ENCODE measurements at places on chromosomes 11 and 22.

- DNase-seq = no peak
Observed at GRCh38 chr22:22740560-22741276, 96.3 kb downstream of the GGTLC2 start.

GRCh38 chr22:35510481-35510934, 30.1 kb upstream of the RASD2 start:
- no peak for DNase-seq

DNA sequence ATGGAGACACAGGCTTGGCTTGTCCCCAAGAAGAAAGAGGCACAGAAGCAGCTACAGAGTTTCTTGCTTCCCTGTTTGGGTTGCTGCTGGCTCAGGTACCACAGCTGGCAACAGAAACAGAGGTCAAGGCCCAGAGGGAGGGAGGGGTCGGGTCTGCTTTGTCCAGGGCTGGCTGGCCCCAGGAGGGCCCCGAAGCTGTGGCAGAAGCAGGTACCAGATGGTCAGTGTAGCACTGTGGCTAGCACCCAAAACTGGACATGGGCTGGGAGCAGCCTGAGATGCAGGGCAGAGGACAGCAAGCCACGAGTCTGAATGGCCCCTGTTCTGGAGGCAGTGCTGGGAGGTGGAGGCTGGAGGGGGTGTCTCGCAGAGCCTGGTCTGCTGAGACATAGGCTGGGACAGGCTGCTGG, 52.3 kb upstream of the CCDC188 start:
- no peak for DNase-seq

DNA sequence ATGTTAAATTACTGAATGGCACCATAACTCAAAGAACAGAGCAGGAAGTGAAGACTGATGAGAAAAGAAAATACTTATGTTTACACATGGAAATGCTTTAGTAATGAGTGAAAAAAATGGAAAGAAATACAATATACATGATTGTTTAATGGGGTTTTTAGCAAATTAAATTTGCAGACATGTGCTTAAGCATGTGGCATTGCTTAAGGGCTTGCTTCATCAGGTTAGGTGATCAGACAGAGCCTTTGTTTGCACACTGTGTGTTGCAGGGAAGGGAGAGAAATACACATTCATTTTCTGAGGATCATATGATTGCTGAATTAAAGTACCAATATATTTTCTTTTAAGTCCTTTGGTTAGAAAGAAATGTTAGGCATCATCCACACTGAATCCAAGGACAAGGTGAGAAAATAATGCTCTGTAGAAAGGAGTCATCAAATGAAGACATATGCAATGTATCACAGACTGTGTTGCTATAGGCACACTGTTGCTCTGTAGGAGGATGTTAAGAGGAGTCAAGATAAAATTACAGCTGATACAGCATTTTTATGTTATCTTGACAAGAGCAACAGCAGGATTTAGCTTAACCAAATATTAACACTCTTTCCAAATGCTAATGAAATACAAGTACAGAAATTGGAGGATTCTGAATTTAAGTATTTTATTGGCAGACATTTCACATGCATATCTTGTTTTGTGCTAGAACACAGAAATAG, 23.4 kb upstream of the ARHGAP20 start:
- no peak for DNase-seq

DNA sequence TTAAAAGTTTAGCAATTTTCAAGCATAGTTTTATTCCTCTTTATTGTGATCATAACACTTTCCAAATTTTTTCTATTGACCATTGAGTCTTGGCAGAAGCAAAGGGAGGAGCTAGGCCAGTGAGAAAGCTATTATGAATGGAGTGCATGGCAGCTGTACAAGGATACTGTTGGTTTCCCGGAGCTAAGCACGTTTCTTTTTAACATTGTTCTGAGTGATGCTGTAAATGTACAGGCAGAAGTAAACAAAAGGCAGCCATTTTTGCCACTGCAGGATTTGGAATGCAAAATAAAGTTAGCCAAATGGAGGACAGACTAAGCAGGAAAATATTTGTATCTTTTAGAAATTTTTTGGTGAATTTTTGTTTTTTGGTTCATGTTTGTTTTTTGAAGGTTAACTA, 16.2 kb downstream of the CBL start:
- no peak for DNase-seq

GRCh38 chr11:70865356-70865755, 387.0 kb downstream of the SHANK2 start:
- DNase-seq = no peak

DNA sequence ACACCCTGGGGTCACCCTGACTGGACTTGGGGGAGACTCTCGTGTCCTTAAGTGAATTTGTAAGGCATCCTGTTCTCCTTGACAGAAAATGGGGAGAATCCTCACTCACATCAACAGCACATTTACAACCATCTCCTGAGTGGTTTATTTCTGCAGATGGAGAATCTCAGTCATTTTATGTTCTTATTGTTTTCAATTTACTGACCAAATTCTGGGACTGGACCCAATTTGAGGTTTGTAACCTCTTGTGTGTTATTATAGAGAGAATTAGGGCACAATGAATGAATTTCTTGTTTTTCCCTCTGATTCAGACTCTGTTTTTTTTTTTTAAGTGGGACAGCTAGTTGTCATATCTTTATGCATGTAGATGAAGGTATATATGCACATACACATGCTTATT, 104.9 kb downstream of the ADAMTS15 start:
- no peak for DNase-seq

- DNase-seq = no peak
Observed at GRCh38 chr11:95398437-95399112, 167.6 kb upstream of the SESN3 start.

- DNase-seq = no peak
Observed at GRCh38 chr11:86374586-86374985, at the start of gene CCDC81. TSS of gene CCDC81 (plus strand) at chr11:86374887. CDS start at chr11:86375164, 277 bp downstream.

DNA sequence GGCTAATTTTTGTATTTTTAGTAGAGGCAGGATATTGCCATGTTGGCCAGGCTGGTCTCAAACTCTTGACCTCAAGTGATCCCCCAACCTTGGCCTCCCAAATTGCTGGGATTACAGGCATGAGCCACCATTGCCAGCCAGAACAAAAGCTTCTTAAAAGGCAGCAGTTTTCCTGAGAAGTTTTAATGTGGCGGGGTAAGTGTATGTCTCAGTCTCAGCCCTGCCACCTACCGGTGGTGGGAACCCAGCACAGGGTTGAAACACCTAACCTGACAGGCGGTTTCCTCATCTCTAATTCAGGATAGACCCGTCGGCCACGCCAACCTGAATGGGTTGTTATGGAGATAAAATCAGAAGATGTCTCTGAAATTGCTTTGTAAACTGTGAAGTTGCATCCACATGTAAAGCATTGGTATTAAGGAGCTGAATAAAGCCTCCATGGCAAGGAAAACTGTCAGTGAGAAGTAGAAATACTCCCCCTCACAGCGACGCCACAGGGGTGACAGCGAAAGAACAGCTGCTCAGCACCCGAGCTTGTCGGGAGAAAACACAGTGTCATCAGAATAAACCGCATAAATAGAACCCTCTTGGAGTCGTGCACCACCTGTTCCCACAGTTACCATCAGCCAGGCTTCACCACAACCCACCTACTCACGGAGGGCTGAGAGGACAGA, 165.9 kb upstream of the NCAM1 start:
- DNase-seq = no peak

- no peak for DNase-seq
Observed at GRCh38 chr11:82978422-82979099, 77.0 kb downstream of the DDIAS start.

GRCh38 chr22:41175546-41175945, 29.6 kb upstream of the L3MBTL2 start:
- DNase-seq = no peak

DNA sequence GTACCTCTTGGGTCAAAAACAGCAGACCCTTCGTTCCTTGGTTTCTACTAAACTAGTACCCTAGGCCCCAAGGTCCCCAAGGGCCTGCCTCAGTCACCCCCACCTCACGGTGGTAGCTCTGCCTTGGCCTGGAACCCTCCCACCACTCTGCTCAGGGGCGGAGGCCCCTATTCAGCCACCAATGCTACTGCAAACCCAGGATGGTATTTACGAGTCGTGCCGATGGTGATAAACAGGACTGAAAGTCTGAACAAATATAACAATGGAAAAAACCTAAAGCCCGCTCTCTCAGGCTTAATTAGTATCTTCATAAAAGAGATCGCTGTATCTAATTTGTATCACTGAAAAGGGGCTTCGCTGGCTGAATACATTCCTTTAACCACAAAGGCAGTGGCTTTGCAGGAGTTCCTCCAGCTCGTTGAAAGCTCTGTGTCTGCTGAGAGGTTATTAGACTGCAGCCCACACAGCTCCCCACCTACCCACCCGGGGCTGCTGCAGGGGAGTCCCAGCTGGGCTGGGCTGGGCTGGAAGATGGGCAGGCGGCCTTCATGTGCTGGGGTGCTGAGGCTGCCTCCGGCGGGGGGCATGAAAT, 15.2 kb downstream of the SHISAL1 start:
- DNase-seq = no peak

DNA sequence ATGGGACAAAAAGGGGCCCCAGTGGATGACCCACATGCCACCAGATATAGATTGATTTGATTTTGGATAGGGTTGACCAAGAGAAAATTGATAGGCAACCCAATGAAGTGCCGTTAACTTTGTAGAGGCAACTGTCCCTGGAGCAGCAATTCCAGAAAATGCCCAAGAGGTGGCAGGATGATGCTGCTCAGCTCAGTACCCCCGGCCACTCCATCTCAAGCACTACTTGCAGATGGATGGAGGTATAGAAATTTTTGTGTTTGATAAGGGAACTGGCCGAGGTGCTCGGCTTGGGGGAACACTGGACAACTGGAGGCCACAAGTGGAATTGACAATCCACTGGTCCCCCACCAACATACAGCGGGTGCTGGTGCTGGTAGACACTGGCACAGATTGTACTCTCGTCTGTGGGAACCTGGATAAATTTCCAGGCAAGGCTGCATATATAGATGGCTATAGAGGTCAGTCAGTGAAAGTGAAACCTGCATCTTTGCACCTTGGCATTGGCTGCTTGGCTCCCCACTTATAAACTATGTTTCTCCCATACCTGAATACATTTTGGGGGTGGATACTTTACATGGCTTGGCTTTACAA, 86.3 kb downstream of the CCDC83 start:
- no peak for DNase-seq

GRCh38 chr22:22752556-22753477, 108.4 kb downstream of the GGTLC2 start:
- no peak for DNase-seq

DNA sequence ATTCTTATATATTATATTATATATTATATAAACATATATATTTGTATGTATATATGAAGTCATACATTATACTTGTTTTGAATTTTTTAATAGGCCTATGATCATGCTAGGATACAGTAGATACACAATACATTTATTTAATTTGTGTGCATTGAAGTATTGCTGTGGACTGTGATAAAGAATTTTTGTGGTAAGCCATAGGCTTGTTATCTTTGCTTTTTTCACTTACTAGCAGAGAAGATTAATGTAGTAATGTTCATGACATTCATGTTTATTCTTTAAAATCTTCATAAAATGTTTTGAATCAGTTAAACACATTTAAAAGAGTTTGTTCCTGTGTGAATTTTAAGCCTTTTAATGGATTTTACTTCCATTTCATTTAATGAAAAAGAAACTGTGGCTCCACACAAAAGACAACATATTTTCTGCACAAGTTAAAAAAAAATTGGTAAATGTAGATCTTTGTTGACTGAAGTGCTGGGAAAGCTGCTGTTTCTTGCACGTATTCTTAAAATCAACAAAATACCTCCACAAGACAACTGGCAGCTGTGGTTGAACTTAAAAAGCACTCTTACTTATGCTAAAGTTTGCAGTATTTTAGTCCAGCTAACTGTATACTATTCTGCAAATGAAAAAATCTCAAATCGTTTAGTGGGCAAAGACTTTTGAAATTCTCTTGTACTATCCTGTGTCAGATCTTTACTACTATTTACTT, 156.2 kb downstream of the TMEM135 start:
- DNase-seq = no peak

GRCh38 chr11:18492888-18493287, 33.9 kb downstream of the TSG101 start:
- no peak for DNase-seq

GRCh38 chr11:9047964-9048523, 43.4 kb downstream of the SCUBE2 start:
- DNase-seq = no peak

DNA sequence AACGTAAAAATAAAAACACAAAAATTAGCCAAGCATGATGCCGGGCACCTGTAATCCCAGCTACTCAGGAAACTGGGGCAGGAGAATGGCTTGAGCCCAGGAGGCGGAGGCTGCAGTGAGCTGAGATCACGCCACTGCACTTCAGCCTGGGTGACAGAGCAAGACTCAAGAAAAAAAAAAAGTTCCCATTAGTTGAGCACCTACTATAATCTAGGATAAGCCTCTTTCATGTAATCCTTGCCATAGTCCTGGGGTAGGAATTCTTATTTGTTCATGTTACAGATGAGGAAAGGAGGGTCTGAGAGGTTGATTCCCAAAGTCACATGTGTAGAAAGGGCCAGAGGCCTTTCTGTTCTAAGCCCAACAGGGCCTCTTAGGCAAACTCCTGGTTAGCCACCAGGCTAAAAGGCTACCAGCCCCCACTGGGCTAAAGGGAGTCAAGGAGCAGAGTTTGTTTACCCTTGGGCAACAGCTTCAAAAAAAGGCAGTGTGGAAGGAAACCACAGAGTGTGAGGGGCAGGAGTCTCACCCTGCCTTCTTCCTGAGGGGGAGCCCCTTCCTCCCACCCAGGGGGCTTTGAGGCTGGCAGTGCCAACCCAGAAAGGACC, 21.6 kb upstream of the CSNK1E start:
- no peak for DNase-seq

DNA sequence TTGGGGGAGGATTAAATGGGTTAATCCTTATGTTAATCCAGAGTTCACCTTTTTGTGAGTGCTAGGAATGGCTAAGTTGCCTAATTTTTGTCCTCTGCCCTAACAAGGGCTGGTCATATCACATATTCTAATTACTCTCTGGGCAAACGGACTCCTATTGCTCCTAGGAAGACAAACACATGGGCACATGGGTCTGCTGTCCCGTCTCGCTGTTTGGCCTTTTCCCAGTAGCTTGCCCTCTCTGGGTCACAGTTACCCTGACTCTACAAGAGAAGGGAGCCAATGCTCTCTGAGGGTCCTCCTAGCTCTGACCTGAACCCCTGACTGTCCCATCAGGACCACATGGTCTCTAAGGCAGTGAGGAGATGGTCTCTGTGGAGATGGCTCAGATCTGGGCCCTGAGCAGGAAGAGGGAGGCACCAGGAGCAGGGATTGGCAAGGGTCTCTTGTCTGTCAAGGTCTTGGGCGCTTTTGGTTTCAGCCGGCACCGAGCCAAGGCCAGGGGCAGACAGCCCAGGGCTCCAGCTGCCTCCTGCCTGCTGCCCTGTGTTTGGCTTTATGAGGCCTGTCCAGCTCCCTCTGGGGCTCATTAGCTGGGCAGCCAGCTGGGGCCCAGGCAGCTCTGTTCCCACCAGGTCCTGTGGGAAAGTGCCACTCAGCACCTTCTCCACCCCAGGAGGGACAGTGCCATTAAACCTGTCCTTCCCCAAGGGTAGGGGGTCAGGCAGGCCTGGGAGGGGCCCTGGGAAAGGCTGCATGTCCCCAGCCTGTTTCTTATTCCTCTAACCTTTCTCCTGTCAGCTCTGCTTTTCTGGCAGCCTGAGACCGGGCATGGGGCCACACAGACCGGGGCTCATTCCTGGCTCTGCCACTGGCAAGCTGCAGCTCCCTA, 559.9 kb downstream of the MN1 start:
- no peak for DNase-seq
